ENCODE measurements at places on chromosomes 13 and 19.

DNA sequence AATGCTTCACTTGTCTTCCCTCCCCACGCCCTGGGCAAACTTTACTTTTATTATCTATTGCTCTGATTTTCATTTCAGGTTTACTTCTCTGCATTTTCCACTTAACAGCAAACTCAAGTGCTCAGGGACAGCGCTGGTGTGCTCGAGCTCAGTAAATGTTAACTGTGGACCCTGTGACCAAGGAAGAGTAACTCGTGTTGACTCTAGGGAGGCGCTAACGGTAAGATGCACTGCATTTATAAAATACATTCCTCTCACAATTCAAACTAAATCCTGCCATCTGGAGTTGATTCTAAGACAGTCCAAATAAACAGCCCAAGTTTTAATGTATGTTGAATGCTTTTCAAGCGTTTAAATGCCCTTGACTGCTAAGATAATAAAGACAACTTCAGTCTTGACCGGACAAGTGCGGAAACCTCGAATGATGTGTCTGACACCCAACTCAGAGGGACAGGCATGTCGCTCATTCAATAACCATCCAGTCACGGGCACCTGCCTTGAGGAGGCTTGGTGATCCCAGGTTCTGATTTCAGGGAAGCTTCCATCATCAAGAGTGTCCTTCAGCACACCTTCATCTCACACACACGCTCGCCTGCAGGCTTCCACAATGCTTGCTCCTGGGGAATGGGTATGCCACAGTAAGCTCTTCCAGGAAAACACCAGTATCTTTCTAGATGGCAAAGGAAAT is 93.2 kb downstream of the STK24 start:
- DNase-seq = no peak

DNA sequence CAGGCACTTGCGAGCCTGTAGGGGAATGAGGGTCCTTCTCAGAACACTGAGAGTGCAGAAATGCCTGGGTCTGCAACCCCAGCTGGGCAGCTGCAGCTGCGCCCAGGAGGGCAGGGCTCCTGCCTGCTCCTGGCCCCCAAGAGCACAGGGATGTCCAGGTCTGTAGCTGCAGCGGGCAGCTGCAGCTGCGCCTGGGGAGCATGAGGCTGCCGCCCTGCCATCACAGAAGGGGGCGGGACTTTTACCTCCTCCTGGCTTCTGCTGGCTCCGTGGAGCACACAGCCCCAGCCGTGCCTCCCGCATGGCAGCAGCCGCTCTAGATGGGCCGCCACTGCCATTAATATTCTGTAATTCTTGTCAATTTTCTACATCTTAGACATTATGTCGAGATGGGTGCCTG is 17.8 kb downstream of the CPB2 start:
- DNase-seq = no peak

DNA sequence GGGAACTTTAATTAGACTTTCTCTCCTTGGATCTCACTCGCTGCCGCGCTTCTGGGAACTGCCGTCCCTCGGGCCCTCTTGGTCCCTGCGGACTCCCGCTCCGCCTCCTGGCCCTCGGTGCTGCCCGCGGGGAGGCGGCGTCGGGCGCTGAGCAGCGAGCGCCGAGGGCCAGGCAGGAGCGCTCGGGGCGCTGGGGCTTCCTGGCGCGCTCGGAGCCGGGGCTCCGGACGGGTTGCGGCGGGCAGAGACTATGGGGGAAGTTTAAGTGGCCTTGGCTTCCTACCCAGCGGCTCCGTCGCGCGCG is 704 bp downstream of the CHST8 start:
- no peak for DNase-seq

DNA sequence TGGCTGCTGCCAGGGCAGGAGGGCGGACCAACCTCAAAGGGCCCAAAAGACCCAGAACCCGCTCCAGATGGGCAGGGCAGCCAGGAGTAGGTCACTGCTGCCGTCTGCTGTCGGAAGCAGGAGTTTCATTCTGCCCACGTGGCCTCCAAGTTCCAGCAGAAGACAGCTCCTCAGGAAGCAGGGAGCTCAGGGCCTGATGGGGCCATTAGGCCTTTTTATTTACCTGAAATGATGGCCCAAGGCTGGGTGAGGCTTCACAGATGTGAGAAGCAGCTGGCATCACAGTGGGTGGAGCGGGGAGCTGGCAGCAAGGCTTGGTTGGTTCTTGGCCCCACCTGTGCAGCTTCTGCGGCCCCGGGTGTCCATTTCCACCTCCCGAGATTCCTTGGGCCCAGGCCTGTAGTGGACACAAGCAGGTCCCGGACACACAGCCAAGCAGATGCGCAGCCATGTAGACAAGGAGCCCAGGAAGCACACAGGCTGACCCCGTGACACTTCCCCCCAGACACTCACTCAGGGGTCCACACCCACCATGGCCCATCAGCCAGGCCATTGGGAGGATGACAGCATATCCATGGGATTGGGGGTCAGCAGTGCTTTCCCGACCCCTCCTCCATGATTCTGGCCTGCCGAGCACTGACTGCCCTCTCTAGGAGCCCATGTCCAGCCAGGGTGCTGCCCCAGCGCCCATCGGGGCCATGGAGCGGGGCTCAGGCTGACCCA is 26.4 kb downstream of the C13orf46 start:
- peak; percentile 66 for DNase-seq

DNA sequence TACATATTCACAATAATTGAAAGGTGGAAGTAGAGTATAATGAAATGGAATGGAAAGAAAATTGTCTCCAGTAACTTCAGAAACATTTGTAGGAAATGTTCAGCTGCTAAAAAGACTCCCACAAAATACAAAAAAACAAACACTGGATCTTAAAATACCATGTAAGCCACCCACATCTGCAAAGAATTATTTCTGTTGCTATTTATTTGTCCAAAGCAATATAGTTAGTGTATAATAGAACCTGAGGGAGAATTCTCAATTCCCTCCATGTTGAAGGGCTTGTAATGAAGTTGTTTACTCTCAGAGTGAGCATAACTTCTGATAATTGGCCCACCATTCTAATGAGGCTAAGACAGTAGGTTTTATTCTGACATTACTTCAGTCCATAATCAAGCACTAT is 37.4 kb upstream of the KLF12 start:
- no peak for DNase-seq
